ENCODE measurements at places on chromosomes 6 and 20.
A peak's percentile ranks its signal among the peaks of the same experiment; 100 is the strongest.

GRCh38 chr6:84150705-84151104 lies 76.7 kb downstream of the CEP162 start:
- no peak for DNase-seq

- no peak for DNase-seq
Observed at GRCh38 chr6:71248878-71249544, 39.6 kb upstream of the OGFRL1 start.

DNA sequence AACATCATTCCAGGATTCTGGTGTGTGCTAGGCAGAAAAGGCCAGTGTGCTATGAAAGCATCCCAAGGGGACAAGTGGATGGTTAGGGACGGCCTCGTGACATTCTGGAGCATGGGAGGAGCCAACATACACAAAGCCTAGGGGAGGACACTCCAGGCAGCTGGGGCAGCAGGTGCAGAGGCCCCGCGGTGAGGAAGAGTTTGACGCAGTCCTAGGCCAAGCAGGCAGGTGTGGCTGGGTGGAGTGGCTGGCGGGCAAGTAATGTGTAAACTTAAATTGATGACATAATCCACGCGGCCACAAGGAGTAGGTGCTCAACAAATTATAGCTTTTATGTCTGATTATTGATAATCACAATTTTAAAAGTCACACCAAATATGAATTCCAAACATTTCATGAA lies 93.6 kb downstream of the TMEM242 start:
- peak; percentile 75 for DNase-seq

- DNase-seq, result no peak
Observed at GRCh38 chr6:159682295-159682694, 10.7 kb downstream of the SOD2 start.

GRCh38 chr20:45940053-45940452 lies 5.6 kb downstream of the PCIF1 start:
- DNase-seq, result no peak

GRCh38 chr6:36853325-36853724 lies 14.1 kb upstream of the CPNE5 start:
- no peak for DNase-seq

DNA sequence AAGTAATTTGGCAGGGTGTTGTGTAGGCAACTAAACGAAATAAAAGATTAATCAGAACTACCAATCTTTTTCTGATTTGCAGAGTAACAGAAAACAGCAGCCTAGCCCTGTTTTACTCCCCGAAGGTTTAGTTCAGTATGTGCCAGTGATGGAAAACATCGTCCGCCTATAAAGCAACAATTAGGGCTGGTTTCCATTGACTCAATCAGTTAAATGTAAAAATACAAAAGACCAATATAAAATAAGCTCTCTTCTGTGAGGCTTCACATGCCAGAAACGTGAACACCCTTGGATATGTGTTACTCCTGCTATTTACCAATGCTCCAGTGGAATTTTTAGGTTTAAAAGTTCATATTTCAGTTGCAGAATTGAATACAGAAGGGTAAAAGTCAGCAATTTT lies 210.5 kb upstream of the RSPO3 start:
- DNase-seq, result no peak

DNA sequence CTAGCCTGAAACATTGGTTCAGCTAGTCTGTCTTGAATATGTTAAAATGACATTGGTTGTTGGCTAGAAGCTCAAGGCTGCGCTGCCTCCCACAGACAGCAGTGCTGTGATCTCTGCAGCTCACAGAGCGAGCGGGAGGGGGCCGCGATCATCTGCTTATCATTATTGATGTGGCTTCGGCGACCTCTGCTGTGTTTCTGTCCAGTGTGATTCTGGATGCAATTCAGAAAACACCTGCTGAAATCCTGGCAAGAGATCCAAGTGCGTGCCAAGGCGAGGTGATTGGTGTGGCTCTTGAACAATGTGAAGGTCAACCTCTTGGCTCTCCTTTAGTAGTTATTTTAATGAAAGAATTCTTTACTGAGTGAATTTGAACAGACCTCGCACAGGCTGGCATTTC lies 142.3 kb upstream of the SASH1 start:
- no peak for DNase-seq

DNA sequence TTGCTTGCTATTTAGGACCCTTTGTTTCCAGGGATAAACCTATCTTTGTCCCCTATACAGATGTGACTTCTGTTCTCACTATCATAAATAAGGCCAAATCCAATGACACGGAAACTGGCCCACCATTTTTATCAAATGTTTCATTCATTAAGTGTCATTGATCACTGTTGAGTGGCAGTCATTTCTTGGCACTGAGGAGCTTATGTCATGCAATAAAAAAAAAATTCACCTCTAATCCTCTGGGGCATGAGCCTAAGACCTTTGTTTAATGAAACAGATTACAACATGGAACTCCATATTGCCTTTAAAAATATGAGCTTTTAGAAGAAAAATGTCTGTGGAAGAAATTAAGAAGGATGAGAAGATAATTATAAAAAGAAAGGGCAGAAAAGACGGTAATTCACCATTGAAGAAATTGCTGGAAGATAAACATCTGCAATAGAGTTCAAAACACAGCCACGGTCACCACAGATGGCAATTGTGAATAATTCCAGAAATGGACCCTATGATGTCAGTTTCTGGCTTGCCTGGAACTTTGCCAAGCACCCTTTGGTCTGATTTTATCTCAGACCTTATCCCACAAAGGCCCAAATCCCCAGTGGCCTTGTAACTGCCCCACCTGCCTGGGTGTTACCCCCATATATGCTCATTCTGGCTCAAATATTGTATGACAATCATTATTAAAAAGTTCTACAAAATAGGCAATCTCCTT lies 91.1 kb downstream of the DST start:
- DNase-seq, result no peak

GRCh38 chr6:158009114-158009891 lies 27.6 kb downstream of the SYNJ2 start:
- DNase-seq, result no peak

DNA sequence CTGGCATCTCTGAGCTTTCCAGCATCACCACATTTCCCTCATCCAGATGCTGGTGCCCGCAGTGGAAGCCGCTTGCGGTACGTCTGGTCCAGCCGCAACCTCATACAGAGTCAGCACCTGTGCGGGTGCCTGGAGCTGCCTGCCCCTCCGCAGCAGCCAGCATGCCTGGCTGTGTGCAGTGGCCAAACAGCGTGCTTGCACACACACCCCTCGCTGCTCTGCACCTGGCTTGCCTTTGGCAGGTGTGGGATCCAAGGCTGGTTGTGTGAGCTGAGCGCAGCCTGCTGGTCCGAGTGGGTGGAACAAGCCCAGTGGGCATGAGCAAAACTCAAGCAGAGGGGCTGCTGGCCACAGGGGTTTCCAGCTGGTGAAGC lies 3.1 kb upstream of the HINT3 start:
- DNase-seq, result no peak

DNA sequence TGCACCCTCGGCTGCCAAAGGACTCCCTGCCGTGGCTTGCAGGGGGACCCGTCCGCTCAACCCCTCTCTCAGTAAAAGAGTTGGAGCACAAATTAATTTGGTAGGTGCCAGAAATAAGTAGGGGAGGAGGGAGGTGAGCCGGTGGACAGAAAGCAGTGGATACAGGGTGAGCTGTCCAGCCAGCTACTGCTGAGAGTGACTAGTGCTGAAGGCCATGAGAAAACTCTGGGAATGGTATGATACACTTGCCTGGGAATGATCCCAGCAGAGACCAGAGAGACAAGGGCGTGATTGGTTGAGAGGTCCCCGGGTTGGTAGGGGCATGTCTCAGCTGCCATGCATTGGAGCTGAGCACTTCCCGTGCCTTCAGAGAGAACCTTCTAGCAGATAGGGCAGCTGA lies 15.7 kb downstream of the FOXQ1 start:
- no peak for DNase-seq

DNA sequence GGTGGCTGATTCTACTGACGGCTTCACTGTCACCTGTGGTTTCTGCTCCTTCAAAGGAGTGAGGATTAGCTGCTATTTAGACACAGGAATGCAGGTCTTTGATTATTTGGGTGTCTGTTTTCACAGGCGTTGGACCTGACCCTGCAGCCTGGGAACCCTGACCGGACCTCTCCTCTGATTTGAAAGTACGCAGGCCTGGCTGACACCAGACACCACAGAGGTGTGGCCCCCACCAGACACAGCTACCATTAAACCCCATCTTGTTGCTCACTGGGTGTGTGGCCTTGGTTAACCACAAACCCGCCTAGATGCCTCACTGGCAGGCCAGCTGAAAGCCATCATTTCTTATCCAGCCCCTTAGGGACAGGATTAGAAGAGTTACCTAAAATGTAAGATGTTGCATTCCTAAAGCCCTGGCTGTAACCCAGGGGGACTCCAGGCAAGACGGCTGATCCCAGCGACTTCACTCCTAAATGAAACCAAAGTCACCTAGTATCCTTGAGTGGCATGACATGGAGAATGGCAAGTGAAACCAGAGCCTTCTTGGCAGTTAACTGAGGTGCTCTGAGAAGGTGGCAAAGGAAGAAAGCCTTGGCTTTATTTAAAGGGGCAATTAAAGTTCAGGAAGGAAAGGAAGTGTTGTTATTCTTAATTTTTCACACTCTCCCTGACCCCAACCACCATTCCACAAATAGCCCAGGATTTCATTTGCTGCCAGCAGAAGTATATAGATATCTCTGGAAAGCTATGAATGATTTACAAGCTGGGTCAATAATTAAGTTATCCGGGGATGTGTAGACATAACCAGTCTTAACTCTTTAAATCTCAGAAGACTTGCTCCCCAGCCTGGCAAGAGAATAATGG lies 169.9 kb downstream of the QRSL1 start:
- DNase-seq, result no peak

DNA sequence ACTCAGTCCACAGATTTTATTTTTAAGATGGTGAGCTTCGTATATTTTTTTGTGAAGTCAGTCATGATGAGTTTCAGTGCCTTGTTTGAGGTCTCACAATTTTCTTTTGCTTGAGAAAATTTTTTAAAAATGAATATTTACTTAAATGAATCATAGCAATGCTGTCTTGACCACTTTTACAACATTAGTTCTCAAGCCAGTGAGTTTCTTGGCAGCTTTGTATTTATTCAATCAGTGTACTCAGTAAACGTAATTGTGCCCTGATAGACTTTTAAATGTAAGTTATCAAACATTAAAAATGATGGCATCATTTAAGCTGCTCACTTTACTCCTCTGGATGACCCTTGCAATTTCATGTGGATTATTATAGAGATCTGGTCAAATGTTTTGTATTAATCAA lies 261.4 kb downstream of the KHDC1L start:
- no peak for DNase-seq

DNA sequence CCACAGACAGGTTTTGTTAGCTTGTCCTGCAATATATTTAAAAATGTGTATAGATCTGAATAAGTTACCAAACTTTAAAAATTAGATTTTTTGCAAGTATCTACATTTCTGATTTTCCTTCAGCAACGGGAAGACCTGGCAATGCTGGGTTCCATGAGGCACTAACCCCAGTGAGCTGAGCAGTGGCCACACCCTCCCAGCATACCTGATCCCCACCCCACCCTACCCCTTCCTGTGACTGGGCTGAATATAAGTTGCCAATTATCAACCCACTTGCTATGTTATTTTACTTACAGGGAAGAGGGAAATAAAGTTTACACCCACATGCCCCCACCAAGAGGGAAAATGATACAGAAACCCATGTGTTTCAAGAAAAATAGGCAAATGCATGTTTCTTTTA lies 70.3 kb upstream of the RALGAPA2 start:
- DNase-seq, result no peak

DNA sequence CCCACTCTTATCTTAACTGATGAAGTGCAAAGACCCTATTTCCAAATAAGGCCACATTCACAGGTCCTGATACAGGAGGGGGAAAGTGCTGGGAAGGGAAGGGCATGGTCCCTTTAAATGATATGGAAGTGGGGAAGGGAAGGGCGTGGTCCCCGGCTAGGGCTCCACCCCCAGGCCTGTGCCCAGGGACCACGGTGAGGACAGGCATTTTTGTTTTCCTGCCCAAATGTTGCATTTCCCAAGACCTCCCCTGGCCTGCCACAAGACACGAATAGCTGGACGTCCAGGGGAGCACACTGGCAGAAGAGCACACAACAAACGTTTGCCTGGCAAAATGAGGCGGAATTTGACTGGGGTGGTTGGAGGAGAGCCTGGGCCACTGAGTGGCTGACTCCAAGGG lies 16.1 kb upstream of the HFE start:
- no peak for DNase-seq

DNA sequence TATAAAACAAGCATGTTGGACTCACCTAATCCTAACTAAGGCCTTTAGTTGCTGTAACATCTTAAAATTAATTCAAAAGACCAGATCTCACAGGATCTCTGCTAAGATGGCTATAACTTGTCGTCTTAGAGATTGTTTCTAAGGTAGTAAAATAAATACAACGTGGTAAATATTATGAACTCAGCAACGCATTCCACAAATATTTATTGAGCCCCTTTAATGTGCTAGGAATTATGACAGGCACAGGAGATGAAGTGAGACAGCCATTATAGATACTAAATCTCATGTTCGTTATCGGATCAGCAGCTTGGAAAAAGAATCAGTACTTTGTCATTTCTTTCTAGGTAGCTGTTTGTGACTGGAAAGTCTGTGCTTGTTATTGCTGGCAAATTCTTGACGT lies 20.9 kb upstream of the MCM3 start:
- DNase-seq, result no peak

- DNase-seq, result no peak
Observed at GRCh38 chr20:63499338-63499969, 571 bp upstream of the EEF1A2 start.

GRCh38 chr6:61886608-61887259 lies 399.3 kb downstream of the KHDRBS2 start:
- DNase-seq, result no peak

- no peak for DNase-seq
Observed at GRCh38 chr6:85015396-85015990, 251.1 kb upstream of the TBX18 start.

GRCh38 chr6:816510-817084 lies 123.7 kb upstream of the EXOC2 start:
- DNase-seq, result no peak

DNA sequence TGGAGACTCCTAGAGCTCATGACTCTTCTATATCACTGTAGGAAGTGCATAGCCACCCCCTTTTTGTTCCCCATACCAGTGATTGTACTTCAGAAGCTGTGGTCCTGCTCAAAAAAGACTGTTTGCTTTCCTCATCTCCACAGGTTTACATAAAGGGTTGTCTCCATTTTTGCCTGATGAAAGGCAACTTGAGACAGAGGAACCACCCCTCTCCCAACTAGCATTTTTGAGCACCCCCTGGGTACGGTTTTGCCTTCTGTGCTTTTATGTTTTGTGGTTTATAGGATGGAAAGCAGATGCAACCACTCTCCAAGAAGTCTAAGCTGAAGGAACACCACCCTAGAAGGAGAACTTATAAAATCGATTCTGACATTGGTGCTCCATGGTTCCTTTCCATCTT lies 127.7 kb upstream of the SUPT3H start:
- DNase-seq, result no peak

Data from mesenteric fat pad (tissue), 1 donor.